ENCODE measurements at places on chromosomes 12 and 14.
A peak's percentile ranks its signal among the peaks of the same experiment; 100 is the strongest.

DNA sequence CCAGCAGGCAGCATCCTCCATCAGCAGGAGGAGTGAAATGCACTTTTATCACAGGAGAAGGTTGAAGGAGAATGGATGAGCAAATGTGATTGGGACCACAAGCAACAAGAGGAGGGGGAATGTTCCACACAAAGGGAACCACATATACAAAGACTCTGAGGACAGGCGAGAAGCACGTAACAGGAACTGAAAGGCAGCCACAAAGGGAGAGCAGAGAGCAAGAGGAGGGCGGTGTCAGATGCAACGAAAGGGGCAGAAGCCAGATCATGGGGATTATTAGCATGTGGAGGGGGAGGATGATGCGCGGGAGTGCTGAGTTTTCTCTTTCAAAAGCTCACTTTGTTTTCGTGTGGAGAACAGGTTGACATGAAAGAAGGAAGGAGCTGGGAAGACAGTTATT is 241.1 kb downstream of the SPTSSA start:
- no peak for DNase-seq

DNA sequence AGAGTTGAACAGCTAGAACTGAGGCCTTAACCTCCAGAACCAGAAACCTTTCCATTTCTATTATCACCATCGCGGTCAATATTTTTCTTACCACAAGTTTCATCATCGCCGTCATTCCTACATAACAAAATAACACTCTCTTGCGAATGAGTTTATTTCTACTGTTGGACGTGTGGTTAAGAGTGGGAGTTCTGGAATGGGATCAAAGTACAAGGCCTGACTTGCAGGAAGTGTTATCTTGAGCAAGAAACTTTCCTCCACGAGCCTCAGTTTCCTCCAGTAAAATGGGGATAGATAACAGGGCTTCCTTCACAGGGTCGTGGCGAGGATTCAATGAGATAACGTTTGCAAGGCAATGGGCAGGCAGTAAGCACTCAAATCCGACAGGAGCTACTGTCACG is 652 bp downstream of the SART3 start:
- DNase-seq, result no peak

GRCh38 chr14:20714593-20715250 is 26.2 kb downstream of the ANG start:
- DNase-seq, result peak; percentile 38

- DNase-seq, result no peak
These were observed 75.5 kb downstream of the FBXL14 start for GRCh38 chr12:1518591-1519516.

- no peak for DNase-seq
These were observed 103.6 kb upstream of the ATF7IP start for GRCh38 chr12:14261861-14262260.

- DNase-seq, result peak; percentile 33
These were observed 18.6 kb downstream of the PSMC1 start for GRCh38 chr14:90274808-90275457.

GRCh38 chr12:113857371-113857770 is 108.8 kb downstream of the RBM19 start:
- DNase-seq, result no peak

DNA sequence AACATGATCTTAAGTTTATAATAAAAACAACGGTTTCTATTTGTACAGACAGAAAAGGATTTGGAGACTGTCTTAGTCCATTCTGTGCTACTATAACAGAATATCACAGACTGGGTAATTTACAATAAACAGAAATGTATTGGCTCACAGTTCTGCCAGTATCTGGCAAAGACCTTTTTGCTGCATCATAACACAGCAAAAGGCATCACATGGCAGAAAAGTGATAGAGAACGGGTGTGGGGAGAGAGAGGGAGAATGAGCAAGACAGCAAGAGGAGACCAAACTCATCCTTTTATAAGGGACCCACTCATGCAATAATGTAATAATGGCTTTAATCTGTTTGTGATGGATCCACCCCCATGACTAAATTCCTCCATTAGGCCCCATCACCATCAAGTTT is 17.0 kb upstream of the NUDT4 start:
- DNase-seq, result no peak

DNA sequence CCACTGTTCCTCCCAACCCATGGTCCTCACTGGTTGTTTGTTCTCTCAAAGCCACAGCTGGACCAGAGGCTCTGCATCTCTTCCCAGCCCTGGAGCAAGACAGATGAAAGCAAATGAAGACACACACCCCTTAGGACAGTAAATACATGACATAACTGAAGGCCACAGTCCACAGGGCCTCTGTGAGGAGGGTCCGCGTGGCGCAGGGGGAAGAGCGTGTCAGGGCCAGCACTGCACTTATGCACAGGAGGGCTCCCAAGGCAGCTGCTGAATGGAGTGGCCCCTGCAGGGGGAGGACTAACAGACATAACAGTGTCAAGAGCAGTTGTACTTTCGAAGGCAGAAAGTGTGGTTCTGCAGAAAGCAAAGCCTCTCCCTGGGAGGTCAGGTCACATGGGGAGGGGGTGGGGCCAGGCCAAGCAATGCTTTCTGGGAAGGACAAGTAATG is 79.9 kb downstream of the CHGA start:
- DNase-seq, result no peak

DNA sequence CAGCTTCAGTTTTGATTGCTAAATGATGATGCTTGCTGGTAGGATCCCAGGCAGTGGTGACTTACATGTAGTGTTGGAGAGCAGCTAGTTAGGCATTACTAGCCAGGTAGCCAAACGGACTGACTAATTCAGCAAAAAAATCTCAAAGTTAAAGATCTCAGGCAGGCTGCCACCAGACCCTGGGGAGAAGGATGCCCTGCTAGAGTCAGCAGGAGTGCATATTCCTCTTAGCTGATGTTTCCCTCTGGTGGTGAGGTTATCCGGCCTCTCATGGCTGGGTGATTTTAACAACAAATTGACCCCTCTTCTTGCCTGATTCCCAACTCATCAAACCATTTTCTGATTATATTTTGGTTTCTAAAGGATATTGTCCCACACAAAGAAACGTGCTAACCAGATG is 2.8 kb downstream of the EFS start:
- no peak for DNase-seq

DNA sequence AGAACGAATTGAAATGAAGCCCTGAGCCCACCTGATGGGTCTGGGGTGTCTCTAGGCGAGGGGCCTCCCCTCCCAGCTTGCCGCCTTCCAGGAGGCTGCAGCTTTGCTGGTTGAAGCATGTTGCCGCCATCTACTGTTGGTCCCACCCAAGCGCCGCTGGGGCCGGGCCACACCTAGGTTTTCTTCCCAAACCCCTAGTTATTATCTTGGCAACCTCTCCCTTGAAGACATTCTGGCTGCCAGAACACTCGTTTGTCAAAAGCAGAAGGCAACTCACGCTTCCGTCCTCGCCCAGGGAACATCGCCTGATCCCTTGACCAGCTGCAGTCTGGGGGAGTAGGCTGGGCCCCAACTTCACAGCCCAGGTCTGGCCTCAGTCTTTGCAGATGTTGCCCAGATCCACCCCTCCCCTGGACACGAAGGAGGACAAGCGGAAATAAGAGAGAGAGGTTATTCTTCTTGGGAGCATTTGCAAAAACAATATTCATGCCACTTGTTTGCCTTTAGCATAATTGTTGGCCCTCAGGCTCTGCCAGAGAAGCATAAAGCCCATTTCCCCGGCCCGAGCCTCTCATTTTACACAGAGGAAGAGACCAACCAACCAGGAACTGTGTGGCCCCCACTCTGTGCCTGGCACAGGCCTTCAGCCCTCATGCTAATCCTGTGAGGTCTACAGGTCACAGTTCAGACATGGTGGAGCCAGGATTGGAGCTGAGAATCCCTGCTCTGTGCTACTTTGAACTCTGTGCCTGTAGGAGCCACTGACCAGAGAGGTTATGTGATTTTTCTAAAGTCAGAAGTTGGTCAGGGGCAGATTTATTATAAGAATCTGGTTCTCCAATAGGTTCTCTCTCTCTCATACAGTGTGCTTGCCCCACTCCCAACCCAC is 6.8 kb downstream of the EMP1 start:
- no peak for DNase-seq

- peak; percentile 75 for DNase-seq
These were observed 25.1 kb downstream of the PRKAB1 start for GRCh38 chr12:119692997-119693396.

GRCh38 chr14:104146651-104147345 is 8.4 kb downstream of the KIF26A start:
- DNase-seq, result no peak

DNA sequence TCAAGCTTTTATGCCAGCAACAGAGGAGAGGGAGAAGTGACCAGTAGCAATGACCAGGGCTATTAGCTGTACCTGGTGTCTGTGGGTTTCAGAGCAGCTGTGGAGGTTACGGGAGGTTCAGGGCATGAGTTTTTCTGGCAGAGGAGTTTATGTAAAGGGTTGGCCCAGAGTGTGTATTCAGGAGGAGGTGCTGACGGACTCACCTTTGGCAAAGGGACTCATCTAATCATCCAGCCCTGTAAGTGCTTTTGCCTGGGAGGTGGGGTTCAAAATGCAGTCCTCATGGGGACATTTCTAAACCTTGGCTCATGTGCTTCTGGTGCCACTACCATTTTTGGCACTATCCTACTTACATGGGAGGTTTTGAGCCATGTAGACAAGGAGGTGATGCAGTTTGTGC is 95.3 kb downstream of the DAD1 start:
- no peak for DNase-seq

DNA sequence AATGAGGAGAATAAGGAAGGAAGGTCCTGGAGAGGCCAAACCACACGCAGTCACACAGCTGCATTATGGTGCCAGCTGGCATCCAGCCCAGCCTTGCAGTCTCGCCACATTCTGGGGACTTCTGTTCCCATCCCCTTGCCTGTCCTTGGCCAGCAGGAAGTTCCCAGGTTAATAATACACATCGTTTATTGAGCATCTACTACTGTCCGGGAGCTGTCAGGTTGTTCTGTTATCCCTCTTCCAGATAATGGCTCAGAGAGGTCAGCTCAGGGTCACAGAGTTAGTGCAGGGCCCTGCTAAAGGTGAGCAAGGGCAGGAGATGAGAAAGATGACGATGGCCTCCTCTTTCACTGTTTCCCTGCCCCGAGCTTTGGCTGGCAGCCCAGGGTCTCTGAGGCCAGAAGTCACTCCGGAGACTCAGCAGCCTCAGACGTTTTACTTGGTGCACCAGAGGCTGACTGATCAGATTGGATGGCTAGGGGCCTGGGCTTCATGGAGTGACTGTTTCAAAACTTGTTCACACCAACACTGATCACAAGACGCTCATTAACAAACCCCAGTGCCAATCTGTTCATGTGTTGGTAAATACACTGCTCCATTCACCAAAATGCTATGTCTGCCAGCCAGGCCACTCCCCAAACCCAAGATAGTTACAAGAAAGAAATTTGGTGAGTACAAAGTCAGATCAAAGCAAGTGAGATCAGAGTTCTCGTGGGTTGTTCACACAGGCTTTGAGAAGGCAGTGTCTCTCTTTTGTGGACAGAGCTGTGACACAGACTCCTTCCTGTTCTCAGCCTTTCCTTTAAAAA is 79.2 kb downstream of the B4GALNT3 start:
- DNase-seq, result peak; percentile 36

DNA sequence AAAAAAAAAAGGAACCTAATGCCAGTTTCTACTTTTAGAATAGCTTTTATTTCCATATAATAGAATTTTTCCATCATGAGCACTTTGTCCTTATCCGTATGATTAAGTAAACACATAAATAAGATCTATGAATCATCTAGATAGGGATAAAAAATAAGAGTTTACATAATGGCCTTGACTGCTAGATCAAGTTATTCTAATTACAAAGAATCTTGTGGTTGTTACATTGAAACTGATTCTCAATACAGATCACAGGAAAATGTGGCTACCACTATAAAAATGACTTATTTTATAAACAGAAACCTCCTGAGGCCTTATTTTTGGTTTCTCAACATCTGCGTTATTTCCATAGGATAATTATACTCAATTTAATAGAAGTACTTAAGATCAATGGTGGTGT is 34.4 kb upstream of the NDUFA12 start:
- no peak for DNase-seq

DNA sequence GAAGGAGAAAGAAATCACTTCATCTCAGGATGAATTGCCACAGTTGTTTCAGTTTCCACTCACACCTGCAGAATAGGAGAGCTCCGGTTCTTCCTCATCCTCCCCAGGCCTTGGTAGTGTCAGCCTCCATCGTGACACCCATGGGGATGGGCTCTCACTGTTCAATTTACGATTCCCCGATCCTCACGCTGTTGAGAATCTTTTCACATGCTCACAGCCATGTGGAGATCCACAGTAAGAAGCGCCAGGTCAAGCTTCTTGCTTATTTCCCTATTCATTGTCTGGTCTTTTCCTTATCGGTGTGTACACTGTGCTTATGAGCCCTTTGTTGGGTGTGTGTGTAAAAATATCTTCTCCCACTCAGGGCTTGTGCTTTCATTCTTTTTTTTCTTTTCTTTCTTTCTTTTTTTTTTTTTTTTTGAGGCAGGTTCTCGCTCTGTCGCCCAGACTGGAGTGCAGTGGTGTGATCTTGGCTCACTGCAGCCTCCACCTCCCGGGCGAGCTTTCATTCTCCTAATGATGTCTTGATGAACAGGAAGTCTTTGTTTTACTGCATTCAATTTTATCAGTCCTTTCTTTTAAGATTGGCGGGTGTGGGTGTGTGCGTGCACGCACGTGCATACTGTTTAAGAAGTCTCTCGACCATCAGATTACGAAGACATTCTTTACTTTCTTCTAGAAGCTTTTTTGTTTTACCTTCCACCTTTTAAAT is 21.5 kb downstream of the RIN3 start:
- DNase-seq, result no peak

- DNase-seq, result no peak
These were observed 135.6 kb downstream of the SLC25A21 start for GRCh38 chr14:37036669-37037341.

- no peak for DNase-seq
These were observed 628.9 kb upstream of the TBX3 start for GRCh38 chr12:115312901-115313300.

- no peak for DNase-seq
These were observed 97.2 kb downstream of the PTPRR start for GRCh38 chr12:70823182-70823976.

DNA sequence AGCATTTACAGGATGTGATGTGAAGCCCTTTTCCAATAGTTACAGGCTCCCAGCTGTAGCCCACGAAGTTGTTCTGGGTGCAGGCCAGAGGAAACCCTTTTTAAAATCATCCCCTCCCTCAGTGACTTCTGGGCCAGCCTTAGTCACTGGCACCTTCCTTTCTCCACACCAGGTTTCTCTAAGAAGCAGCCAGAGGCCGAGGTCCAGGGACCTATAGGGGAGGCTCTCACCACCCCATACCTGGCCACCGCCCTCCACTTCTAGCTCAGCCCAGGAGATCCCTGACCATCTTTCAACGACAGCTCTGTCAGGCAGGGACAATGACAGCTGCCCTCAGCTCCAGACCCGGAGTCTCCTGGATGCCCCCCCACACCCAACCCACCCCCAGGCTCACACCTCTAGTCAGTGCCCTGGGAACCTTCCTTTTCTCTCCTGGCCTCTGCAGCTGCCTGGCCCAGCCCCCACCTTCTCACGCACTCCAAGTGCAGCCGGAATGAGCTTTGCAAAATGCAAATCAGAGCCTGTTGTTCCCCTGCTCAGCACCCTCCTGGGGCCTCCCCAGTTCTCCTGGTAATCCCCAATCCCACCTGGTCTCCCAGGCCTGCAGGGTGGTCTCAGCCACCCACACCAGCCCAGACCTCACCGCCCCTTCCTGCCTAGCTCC is 46.7 kb downstream of the TESC start:
- no peak for DNase-seq

GRCh38 chr14:76500011-76500410 is 124.1 kb downstream of the ESRRB start:
- peak; percentile 45 for DNase-seq

All from AG08396 (cell line).